Posterior vena cava (tissue), 2 donors: ENCODE measurements at places on chromosomes 2 and 18. TPM values are rescaled to one million over a fixed set of nuclear protein-coding genes. Genes with fewer than 3 reads are reported as not detected.

DNA sequence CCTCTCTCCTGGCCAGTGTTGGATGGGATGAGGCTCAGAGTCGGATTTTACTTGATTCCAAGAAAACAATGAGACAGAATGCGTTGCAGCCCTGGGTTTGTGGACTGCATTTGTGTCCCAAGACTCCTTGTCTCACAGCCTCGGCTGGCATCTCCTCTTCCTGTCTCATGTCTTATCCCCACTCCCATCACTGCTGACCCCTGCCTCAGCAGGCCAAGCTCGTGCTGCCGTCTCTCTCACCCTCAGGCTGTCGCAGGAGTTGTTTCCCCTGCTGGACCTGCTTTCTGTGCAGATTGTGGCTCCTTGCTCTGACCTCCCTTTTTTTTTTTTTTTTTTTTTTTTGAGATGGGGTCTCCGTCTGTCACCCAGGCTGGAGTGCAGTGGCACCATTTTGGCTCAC, 70.2 kb upstream of the RALBP1 start:
- peak; percentile 78 for DNase-seq

PAX8 gene
- total RNA-seq = 0.19 TPM

DNA sequence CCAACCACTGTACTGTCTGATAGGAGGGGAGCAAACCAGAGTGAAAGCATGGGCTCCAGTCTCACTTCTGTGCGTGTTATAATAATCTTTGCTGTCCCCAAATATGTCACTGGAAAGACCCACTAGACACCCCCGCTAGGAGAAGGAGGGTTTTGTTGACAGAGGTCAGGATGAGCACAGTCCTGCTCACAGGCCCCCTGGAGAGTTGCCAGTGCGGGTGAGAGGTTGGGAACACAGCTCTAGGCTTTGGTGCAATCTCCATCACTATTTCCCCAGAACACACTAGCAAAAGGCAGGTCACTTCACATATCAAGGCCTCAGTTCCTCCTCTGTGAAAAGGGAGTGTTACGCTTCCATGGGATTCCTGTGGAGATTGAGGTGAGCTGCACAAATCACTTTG, 9.7 kb downstream of the XDH start:
- no peak for DNase-seq

DNA sequence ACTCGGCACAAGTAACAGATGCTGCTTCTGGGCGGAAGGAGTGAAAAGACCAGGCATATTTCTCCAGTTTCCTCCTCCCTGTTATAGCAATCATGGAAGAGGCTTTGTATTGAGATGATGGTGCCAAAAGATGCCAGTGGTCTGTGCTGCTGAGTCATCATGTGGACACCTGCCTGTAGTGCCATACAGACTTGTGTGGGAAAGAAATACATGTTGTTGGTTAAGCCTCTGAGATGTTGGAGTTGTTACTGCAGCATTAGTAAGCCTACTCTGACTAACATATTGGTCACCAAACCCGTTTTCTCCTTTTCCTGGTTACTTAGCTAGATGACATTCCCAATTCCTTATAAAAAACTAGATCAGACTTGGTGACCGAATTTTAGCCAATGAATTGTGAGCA, 356.9 kb downstream of the ZNF521 start:
- no peak for DNase-seq

RGPD4 gene
- not detected for total RNA-seq

GRCh38 chr2:10499911-10500521, 51.9 kb upstream of the ODC1 start:
- DNase-seq = peak; percentile 74

TMEM247 gene
- not detected for total RNA-seq

DES gene
- 7,652 TPM for total RNA-seq

NAT8 gene
- total RNA-seq = not detected

- DNase-seq = no peak
Measured at GRCh38 chr2:189782221-189782671, 1.9 kb downstream of the ORMDL1 start.

DNA sequence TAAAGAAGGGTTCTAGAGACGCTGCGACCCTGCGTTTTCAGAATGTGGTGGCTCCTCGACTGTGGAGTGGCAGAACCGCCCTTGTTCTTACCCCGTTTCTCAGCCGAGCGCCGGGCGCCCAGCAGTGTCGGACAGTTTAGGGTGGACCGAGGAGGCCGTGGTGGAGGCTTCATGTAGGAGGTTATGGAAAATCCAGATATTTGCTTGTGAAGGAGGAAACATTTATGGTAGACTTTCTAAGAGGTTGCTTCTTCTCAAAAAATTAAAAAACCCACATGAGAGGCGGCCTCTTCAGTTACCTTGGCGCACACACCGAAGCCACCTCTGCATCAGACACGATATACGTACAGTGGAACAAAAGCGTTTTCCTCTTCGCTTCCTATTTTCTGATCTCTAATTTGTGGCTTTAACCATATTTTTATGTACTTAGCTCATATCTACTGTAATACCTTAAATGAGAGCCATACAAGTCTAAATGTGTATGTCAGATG, 120.8 kb downstream of the NFATC1 start:
- DNase-seq = peak; percentile 70

DNA sequence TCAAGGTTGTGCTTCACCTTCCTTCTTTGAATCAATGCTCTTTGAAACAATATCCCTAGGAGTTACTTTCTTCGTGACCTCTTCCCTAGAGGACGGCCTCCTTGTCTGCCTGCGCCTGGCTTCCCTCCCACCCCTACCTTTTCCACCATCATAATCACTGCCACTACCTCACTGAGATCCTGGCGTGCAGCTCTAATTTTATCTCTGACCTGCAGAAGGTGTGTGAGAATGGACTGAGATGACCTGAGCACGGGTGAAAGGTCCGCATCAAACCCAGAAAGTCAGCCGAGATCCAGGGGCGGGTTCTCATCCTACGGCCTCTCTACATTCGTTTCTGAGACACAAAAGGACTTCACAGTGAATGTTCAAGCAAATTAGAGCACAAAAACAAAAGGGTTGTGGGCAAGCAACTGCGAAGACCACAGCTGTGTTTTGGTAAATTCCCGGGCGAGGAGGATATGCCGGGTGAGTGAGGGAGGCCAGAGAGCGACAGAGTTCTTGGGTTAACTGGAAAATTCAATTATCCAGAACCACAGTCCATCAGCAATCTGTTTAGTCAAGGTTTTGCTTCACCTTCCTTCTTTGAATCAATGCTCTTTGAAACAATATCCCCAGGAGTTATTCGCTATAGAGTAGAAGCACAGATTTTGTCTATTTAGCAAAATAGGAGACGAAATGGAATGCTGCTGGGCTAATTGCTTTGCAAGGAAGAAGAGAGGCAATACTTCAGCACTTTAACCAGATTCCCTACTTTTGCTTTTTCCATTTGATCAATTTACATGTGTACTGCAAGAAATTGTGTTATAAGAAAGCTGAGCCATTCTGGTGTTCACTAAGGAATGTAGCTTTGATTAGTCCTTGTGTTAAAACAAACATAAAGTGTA, 212.6 kb downstream of the ACKR3 start:
- DNase-seq = peak; percentile 19

- no peak for DNase-seq
Measured at GRCh38 chr2:5026571-5027234, 665.5 kb upstream of the SOX11 start.

- DNase-seq = no peak
Measured at GRCh38 chr18:13409997-13410396, 191.4 kb downstream of the LDLRAD4 start.

- no peak for DNase-seq
Measured at GRCh38 chr2:44836916-44837315, 104.6 kb upstream of the SIX3 start.

RUFY4 gene
- total RNA-seq = 0.14 TPM

DNA sequence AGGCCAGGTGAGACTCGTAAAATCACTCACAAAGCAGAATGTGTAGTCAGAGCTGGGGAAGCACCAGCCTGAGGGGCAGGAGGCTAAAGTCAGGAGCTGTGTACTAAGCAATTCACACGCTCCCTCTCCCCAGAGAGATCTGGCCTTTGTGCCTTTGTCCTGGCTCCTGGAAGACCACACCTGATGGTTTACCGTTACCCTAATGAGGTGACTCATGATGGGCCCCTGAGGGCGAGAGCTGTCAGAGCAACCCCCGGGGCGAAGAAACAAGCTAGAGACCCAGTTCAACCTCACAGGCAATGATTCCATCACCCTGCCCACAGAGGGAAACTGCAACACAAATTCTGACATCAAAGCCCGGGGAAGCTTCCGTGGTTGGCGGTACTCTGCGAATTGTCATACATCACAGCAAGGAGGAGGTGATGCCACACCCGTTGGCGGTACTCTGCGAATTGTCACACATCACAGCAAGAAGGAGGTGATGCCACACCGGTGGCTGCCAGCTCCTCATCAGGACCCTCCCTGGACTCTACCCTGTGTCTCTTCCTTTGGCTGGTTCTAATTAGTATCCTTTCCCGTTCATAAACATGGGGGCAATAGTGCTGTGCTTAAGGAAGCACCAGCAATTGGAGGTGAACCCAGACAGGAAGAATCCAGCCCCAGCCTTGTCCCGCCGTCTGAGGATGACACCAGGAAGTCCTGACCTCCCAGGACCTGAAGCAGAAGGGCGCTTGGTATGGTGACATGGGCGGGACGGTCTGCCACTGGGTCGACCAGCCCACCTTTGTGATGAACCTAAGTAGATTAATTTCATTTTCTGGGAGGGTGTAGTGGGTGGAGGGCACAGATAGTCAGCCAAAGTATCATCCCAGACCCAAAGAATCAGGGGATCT, 30.5 kb downstream of the B3GNT7 start:
- peak; percentile 47 for DNase-seq

GLI2 gene
- 21.1 TPM for total RNA-seq

LIPG gene
- 1.7 TPM for total RNA-seq

GRCh38 chr18:78900938-78901909, 78.4 kb upstream of the SALL3 start:
- peak; percentile 64 for DNase-seq

- DNase-seq = no peak
Measured at GRCh38 chr2:114488841-114489530, 46.5 kb downstream of the DPP10 start.

GRCh38 chr18:10840743-10841142, 308.6 kb downstream of the PIEZO2 start:
- DNase-seq = no peak

- DNase-seq = no peak
Measured at GRCh38 chr2:177315364-177315763, 50.8 kb upstream of the NFE2L2 start.

GRCh38 chr2:86045541-86045940, 60.1 kb downstream of the POLR1A start:
- peak; percentile 23 for DNase-seq

- no peak for DNase-seq
Measured at GRCh38 chr2:181760521-181760920, 80.2 kb upstream of the NEUROD1 start.

DNA sequence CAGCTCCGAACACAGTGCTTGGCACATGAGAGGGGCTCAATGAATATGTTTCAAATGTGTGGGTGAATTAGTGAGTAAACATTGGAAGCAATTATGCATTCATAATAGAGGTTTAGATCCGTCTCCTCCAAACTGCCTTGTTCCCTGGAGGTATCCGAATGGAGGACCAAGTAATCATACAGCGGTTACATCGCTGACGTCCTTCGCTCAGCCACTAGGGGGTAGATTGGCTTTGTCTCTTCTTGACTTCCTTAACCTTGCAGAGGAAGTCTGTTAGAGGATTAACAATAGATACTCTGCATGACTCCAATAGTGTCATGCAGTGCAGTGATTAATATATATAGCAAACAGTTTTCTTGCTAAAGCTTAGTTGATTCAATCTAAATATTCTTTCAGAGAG, 517.0 kb downstream of the PTPRM start:
- DNase-seq = no peak

GRCh38 chr2:176242276-176242675, 27.0 kb upstream of the MTX2 start:
- DNase-seq = no peak

CDH20 gene
- total RNA-seq = 0.38 TPM

GRCh38 chr2:63345285-63345633, 243.0 kb downstream of the WDPCP start:
- no peak for DNase-seq

MAPK4 gene
- 8.7 TPM for total RNA-seq

DNA sequence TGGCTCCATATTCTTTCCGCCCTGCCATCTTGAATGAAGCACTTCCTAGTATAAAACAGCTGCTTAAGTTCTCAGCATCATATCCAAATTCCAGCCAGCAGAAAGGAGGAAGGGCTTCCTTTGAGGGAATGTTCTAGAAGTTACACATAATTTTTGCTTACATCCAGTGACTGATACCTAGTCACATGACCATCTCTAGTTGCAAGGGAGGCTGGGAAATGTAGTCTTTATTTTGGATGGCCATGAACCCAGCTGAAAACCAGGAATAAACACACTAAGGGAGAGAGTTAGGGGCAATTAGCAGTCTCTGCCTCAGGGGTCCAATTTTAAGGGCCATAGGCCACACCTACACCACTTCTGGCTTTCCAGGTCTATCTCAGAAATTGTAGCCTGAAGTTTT, 57.8 kb upstream of the LMAN1 start:
- DNase-seq = no peak

GRCh38 chr2:218259099-218259961, 1.5 kb upstream of the GPBAR1 start:
- DNase-seq = peak; percentile 89

- no peak for DNase-seq
Measured at GRCh38 chr18:24190590-24190989, 51.7 kb downstream of the CABYR start.

HAAO gene
- 15.0 TPM for total RNA-seq

ASTL gene
- total RNA-seq = not detected

PSTPIP2 gene
- 5.7 TPM for total RNA-seq

RAX gene
- not detected for total RNA-seq

GRCh38 chr2:99554238-99554637, 64.4 kb upstream of the REV1 start:
- no peak for DNase-seq

VIT gene
- 36.2 TPM for total RNA-seq

- no peak for DNase-seq
Measured at GRCh38 chr2:10876963-10877362, 34.8 kb upstream of the KCNF1 start.

GRCh38 chr18:69758458-69758857, 189.2 kb downstream of the CD226 start:
- DNase-seq = no peak

DNA sequence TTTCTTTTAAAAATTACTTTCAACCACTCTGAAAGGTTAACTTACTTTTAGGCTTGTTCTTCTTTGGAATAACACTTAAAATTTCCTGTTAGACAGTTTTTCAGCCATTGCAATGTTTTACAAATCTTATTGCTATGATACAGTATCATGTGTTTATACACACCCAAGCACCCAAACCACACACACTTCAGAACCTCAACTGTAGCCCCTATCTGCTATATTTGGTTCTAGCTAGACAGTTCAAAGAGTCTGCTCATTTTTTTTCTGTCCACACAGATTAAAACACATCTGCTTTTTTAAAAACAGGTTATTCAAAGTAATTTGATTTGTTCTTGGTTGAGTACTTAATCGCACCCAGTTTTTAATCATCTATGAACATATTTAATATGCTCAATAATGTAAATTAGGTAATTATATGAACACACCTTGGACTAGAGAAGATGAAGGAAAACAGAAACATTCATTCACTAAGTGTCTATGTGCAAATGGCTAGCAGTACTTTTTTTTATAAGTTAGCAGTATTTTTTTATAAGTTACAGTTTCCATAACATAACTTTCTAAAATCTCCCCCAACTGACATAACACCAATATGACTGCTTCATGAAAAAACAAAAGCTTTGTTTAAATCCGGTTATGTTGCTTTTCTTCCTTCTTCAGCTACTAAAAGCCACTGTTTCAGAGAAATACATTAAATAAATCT, 17.6 kb downstream of the FBXO11 start:
- no peak for DNase-seq

GRCh38 chr2:219520079-219520478, 5.8 kb downstream of the ASIC4 start:
- DNase-seq = no peak

CROCC2 gene
- 0.09 TPM for total RNA-seq

- DNase-seq = no peak
Measured at GRCh38 chr2:206798000-206798399, 32.6 kb downstream of the FASTKD2 start.
